M059J (cell line): ENCODE measurements at places on chromosomes 4 and X. TPM values are rescaled to one million over a fixed set of nuclear protein-coding genes. Genes with fewer than 3 reads are reported as not detected.

Gene SPANXB1
- 43.0 and 87.1 TPM in 2 replicates for total RNA-seq

- peak; percentile 83 for DNase-seq
These were observed 41.3 kb upstream of the STAG2 start for GRCh38 chrX:123920105-123920785.

Gene MAGEB2
- 0.12 and 0.22 TPM in 2 replicates for total RNA-seq

DNA sequence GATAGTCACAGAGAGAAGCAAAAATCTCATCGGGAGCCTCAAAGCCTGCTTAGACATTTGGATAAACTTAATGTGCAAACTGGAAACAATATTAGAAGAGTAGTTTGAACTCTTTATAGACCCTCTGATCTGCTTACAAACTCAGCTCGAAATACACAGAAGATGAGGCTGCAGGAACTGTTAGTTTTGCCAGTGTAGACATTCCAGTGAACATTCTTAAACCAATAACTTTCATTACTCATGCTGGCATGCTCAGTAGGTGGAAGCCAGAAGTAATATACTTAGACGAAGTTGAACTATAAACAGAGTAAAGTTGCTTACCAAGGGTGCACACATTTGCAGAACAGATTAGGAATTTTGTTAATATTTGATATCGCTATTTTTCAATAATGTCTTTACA is 303.5 kb downstream of the ANKRD50 start:
- DNase-seq, result peak; percentile 25

DNA sequence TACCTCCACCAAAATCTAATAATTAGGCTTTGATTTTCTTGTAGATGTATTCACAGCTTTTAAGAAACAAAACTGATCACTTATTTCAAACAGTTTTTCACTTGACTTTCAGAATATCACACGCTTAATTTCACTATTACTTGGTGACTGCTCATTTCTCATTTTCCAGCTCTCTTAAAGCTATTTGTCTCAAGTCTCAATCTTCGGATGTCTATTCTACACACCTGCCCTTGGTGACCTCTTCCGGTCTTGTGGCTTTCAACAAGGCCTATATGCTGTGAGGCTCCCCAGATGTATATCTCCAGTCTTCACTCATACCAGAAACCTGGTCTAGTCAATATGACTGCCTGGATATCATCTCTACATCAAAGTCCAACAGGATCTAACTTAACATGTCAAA is 34.9 kb upstream of the ANXA10 start:
- DNase-seq, result no peak

Gene EDA
- total RNA-seq, result 0.30 TPM in 1 of 2 replicates, not detected in the other

Gene TENM3
- 46.7 and 66.4 TPM in 2 replicates for total RNA-seq

Gene GAR1
- 3.6 and 8.7 TPM in 2 replicates for total RNA-seq

GRCh38 chr4:105909787-105910281 is 14.6 kb downstream of the NPNT start:
- DNase-seq, result peak; percentile 14

GRCh38 chrX:42869659-42870476 is 91.9 kb upstream of the PPP1R2C start:
- DNase-seq, result no peak

- peak; percentile 95 for DNase-seq
These were observed 1.6 kb downstream of the RAB33A start for GRCh38 chrX:130173190-130173895.

DNA sequence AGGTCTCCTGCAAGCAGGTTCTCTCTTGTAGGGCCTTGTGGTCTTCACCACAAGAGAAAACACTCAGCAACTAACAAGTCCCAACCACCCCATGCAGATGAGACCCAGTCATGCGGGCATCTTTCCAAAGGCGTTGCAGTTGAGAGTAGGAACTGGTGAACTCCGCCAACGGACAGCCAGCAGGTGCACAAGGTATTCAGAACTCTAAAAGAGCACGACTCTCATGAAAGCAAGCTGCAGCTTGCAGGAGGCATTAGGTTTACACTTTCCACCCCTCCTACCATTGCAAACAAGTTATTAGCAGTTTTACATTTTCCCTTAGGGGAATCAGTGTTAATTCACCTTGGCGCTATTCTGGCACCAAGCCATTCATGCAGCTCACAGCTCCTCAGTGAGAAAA is 173.4 kb upstream of the KIT start:
- DNase-seq, result peak; percentile 46

GRCh38 chr4:76429636-76430035 is 5.4 kb upstream of the SHROOM3 start:
- no peak for DNase-seq

GRCh38 chr4:85102606-85103005 is 136.1 kb upstream of the WDFY3 start:
- DNase-seq, result peak; percentile 71

- DNase-seq, result peak; percentile 52
These were observed 130.3 kb downstream of the DIPK2B start for GRCh38 chrX:45070116-45071007.

DNA sequence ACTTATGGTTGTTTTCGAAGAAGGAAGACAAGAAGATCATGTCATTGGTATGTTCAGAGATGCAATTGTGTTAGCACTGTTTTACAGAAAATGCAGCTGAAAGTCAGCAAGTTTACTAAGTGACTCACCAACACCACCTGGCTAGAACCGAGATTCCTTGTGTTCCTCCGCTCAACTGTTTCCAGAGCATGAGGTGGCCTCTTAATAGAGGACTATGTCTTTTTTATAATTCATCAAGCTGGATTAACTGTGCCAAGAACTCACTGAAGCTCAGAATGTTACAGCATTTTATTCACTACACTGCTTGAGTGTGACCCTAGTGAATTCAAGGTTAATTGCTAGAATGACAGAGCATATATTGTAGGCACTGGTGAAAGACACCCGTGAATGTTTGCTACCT is 1573.5 kb upstream of the TENM3 start:
- DNase-seq, result peak; percentile 10

Gene MRPL1
- 20.7 and 23.0 TPM in 2 replicates for total RNA-seq

DNA sequence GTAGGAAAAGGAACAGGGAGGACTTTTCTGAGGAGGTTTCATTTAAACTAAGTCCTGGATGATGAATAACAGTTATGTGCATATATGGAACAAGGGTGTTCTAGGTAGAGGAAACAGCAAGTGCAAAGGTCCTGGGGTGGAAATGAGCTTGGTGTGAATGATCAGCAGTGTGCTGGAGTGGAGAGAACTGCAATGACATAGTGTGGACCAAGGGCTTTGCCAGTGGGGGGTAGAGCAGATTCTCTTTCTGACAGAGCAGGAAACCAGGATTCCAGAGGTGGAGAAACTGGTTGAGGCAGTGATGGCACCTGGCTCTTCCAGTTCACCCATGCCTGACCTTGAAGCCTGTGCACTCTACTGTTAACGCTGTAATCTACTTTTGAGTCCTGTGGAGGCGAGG is 1.7 kb downstream of the PPP1R3F start:
- DNase-seq, result no peak

DNA sequence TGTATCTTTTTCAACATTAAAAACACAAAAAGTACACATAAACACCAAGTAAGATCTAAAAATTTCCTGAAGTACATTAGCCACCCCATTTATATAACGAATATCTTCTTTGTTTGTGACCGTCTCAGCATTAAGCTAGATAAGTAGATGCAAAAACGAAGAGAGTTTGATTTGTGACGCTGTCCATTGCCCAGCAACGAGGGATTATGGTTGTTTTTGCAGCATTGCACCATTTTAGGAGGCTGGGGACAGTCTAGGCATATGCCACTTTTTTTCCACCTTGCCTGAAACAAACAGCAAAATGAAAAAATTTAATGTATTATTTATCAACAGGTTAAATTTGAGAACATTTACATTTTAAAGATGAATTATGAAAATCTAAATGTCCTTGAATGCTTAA is 12.0 kb upstream of the IGSF1 start:
- no peak for DNase-seq

GRCh38 chr4:95108883-95109421 is 351.2 kb downstream of the BMPR1B start:
- DNase-seq, result no peak

- DNase-seq, result no peak
These were observed 40.2 kb downstream of the STX18 start for GRCh38 chr4:4501679-4502078.

GRCh38 chr4:170278460-170278859 is 188.7 kb upstream of the AADAT start:
- DNase-seq, result no peak

GRCh38 chr4:139085141-139085540 is 69.6 kb downstream of the NOCT start:
- DNase-seq, result peak; percentile 3
